ENCODE measurements at places on chromosomes 13 and 19.
A peak's percentile ranks its signal among the peaks of the same experiment; 100 is the strongest.

DNA sequence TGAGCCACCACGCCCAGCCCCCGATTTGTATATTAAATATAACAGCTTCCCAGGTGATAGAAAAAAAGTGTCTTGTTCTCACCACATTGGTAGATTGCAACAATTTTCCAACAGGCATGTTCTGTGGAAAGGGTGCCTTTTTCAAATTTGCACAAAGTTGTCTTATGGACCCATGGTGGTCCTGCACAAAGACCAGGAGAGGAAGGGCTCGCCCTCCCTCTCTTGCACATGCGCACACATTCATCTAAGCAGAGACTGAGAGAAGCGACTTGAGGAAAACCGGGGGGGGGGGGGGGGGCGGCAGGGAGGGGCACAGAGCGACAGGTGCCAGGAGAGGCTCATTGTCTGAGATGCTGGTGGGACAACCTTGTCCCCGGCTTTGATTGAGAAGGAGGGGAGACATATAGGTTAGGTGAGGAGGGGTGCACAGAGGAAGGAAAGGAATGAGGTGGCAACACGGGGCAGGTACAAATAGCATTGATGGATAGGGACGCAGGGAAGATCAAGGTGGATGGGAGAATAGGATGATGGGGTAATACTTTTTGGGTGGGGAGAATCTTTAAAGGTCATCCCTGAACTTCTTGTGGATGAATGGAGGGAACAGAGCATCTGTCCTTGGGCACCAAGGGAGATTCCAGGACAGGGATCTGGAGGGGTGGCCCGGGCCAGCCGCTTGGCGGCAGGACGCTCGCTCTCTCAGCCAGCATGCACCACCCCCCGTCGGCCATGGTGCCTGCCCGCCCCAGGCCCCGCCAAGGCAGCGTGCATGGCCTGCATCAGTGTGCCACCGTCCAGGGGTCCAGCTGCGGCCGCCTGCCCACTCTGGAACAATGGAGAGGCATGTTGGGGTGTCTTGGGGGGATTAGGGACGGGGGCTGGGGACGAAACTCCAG, 76.0 kb downstream of the IER2 start:
- no peak for DNase-seq

GRCh38 chr13:96671073-96671472, 323.2 kb downstream of the OXGR1 start:
- peak; percentile 2 for DNase-seq

DNA sequence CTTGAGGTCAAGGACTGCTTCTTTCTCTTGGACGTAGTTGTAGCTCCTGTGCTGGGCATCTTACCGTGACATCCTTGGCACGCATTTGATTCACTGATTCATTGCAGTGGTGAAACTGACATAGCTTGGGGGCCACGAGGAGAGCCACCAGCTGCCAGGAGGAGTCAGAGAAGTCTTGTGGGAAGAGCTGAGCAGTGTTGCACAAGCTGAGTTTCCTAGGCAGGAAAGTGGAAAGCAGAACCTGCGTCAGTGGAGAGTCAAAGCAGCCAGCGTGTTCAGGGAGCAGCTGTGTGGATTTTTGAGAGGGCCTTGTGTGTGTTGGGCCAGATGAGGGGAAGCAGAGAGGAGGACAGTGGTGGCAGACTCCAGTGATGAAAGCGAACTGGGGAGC, 5.3 kb upstream of the GPR183 start:
- peak; percentile 59 for DNase-seq

GRCh38 chr19:50189331-50189730, 14.1 kb upstream of the MYH14 start:
- no peak for DNase-seq

- peak; percentile 87 for DNase-seq
Observed at GRCh38 chr19:47471733-47472457, at the start of gene SLC8A2. Gene SLC8A2 (minus strand): TSS chr19:47471893. CDS start chr19:47466403, 5,490 bp downstream.

DNA sequence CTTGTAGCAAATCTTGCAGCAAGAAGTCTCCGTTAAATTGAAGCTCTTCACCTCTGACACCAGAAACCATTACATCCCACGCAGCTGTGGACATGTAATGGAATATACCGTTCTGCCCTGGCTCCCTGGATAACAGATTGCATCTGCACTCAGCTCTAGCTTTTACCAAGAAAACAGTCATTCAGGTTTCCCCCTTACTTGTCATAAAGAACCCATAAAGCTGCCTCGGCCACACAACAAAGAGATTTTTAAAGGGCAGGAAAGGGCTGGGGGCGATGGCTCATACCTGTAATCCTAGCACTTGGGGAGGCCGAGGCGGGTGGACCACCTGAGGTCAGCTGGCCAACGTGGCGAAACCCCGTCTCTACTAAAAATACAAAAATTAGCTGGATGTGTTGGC, 127.6 kb upstream of the RFC3 start:
- DNase-seq: no peak

DNA sequence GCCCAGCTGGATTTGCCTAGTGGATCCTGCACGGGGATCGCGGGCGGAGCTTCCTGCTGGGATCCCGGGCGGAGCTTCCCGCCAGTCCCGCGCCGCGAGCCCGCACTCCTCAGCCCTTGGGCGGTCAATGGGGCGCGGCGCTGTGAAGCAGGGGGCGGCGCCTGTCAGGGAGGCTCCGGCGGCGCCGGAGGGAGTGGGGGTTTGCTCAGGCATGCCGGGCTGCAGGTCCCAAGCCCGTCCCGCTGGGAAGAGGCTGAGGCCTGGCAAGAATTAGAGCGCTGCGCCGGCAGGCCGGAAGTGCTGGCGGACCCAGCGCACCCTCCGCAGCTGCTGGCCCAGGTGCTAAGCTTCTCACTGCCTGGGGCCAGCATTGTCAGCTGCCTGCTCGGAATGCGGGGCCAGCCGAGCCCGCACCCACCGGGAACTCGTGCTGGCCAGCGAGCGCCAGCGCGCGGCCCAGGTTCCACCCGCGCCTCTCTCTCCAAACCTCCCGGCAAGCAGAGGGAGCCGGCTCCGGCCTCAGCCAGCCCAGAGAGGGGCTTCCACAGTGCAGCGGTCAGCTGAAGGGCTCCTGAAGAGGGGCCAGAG, 119.6 kb downstream of the PRR20E start:
- no peak for DNase-seq

DNA sequence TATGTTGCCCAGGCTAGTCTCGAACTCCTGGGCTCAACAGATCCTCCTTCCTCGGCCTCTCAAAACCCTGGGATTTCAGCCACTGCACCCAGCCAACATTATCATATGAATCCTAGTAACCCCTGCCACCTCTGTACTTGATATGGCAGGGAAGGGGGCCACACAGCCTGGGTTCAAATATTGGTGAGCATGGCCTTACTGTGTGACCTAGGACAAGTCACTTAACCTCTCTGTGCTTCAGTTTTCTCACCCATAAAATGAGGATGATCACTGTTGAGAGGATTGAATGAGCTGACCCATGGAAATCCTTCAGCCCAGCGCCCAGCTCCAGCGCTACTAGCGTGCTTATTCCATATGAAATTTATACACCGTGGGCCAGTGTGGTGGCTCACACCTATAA, 3.6 kb upstream of the COMP start:
- no peak for DNase-seq

GRCh38 chr13:41700790-41701310, 243.5 kb downstream of the RGCC start:
- peak; percentile 84 for DNase-seq

DNA sequence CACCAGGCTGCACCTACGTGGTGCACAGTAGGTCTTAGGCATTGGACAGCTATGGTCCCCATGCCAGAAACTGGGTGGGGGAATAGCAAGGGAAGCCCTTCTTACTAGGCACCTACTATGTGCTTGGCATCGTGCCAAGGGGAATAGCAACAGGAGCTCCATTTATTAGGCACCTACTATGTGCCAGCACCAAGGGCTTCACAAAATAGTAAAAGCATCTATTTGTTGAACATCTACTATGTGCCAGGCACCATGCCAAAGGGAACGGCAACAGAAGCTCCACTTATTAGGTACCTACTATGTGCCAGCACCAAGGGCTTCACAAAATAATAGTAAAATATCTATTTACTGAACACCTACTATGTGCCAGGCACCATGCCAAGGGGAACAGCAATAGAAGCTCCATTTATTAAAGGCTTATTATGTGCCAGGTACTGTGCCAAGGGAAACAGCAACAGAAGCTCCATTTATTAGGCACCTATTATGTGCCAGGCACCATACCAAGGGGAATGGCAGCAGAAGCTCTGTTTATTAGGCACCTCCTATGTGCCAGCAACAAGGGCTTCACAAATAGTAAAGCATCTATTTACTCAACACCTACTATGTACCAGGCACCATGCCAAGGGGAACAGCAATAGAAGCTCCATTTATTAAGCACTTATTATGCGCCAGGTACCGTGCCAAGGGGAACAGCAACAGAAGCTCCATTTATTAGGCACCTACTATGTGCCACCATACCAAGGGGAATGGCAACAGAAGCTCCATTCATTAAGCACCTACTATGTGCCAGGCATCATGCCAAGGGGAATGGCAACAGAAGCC, 108.5 kb downstream of the PTPRS start:
- peak; percentile 7 for DNase-seq

DNA sequence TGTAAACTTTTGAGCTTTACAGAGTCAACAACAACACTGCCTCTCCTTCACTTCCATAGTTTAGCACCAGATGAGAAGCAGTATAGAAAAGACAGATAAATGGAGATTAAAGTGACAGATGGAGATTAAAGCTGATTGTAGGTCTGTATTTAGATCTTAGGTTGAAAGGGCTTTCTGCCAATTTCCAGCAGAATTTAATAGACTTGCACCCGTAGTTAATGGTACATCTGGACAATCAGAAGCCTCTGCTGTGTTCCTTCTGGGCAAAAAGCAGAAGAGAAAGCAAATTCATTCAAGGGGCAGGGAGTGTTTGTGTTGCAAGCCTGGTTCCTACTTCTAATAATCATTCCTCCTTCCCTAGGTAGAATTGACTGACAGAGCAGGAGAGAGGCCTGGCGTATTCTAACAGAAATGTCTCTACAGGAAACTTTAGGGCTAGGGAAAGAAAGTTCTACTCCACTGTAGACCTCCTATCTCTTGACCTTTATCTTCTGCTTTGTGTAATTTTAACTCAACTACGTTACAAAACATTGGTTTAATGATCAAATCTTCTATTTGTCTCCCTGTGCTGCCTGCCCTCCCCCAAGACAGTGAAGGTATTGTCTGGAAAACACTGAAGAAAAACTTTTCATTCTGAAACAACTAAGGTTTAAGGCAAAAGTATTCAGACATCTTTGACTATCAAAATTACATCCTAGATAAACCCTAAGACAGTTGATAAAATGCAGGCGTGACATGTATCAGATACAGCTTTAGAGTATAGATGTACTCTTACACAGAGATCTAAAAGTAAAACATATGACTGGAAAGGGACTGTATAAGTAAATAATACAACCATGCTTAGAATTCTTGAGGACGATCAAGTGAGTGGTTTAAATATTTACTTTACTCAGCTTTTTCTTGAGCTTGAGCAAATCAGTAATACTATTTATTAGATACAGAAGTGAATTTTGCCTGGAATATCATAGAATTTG, 44.4 kb downstream of the GPC6 start:
- peak; percentile 22 for DNase-seq

GRCh38 chr19:2149980-2150793, 1.2 kb downstream of the AP3D1 start:
- no peak for DNase-seq

- DNase-seq: peak; percentile 29
Observed at GRCh38 chr19:3125900-3126524, 9.8 kb upstream of the GNA15 start.

DNA sequence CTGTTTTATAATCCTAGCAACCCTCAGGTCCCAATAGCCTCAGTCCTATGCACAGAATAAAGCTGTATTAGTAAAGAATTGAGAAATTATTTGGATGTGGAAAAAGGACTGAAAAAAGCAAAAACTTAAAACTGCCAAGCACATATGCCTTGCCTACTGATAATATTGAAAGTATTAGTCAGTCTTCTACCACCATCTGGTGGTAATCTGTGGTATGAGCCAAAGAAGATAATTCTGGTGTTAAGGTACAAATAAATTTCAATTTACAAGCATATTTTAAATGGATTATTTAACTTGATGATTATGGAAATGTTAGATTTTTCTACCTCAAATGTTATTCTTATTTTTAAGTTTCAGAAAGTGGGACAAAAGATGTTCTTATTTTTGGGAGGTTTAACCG, 460.3 kb upstream of the KLHL1 start:
- DNase-seq: peak; percentile 41

DNA sequence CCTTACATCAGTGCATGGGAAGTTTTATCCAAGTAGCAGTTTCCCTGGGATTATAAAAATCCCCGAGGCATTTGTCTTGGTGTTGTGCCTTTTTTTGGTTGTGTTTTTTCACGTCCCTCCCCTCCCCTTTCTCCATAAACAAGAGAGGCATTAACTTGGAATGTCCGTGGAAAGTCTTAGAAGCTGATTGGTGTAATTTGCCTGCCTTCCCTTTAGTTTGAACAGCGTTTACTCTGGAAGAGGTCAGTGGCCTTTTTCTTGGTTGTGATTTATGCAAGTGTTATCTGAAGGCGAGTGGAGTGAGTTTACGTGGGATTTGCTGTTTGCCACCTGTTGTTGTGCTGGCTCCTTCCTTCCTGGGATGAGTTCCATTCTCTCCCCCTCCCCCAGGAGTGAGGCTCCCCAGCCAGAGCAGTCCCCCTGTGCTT, 7.2 kb downstream of the ACTN4 start:
- DNase-seq: peak; percentile 63

DNA sequence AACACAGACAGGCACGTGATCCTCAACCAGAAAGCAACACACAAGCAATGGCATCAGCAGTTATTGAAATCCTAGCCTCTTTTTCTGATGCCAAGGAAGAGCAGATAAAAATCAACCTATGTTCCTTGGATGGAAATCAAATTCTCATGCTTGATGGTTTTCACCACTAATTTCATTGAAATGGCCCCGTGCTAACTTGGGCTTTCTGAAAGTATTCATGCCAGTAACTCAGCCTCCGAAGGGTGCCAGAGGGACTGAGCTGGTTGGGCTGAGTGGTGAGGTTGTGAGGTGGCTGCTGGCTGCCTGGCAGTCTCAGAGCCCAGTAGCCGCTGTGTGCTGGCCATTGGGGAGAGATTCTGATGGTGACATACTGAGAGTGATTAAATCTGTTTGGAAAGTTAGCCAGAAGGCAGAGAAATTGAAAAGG, 309.3 kb downstream of the DCT start:
- DNase-seq: peak; percentile 9

DNA sequence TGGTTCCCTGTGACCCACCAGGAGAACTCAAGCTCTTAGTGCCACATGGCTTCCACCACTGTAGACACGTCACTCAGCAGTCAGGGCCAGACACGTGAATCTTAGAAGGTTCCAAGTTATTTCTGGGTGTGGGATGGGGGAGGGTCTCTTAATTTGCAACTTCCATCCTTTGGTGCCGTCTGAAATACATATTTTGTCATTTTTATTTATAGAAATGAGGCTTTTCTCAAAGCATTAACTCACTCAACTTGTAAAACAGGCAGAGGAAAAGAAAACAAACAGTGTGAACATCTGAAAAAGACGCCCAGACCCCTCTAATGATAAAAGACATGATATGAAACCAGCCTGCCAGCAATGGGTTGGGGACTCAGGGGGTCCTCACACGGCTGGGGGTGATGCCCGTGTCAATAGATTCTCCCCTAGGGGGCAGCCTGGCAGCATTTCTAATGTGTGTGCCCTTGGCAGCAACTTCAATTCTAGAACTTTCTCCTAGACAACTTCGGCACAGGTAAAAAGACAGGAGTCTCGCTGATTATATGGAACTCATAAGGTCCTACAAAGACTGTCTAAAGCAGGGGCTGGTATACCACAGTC, 15.4 kb downstream of the PIP5K1C start:
- DNase-seq: no peak

- peak; percentile 73 for DNase-seq
Observed at GRCh38 chr13:50203256-50203941, 188.2 kb downstream of the KCNRG start.

All from fibroblast of skin of scalp (primary cell).